ENCODE measurements at places on chromosomes 7 and 10. TPM values are rescaled to one million over a fixed set of nuclear protein-coding genes. Genes with fewer than 3 reads are reported as not detected.

Gene NYAP1
- 1.4 TPM for total RNA-seq

Gene HOXA7
- total RNA-seq: 6.7 TPM

Gene HMX2
- total RNA-seq: not detected

Gene TEX36
- total RNA-seq: not detected

Gene CALML5
- not detected for total RNA-seq

DNA sequence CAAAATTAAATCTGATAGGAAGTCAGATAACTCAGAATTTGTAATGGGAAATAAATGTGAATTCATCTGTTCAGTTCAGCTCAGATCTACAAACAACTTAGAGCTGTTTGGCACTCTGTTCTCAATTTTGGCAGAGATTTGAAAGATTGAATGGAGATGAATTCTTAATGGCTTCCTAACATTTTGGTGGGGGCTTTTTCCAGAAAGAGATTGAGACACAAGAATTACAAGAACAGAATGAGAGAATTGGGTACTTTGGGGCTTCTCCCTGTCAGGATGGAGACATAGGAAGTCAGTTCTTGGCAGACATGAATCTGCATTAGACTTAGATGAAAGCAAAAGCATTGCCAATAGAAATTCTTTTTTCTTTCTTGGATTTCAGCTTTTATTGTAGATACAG is 39.0 kb upstream of the PTPRZ1 start:
- no peak for DNase-seq

- DNase-seq: no peak
Observed at GRCh38 chr7:50492770-50493519, 42.8 kb upstream of the FIGNL1 start.

DNA sequence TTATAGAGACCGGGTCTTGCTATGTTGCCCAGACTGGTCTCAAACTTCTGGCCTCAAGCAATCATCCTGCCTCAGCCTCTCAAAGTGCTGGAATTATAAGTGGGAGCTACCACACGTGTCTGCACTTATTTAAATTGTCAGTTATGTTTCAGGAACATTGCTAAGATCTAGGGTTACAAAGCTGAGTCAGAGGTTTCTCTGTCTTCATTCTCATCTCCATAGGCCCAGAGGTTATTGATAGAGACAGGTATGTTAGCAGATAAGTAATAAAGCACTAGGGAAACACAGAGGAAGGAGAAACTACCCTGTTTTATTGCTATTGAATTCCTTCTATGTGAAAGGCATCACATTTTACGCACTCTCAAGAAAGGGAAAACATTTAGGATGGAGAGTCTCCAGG is 214.1 kb downstream of the REEP3 start:
- DNase-seq: no peak

- no peak for DNase-seq
Observed at GRCh38 chr7:41918597-41918996, 215.7 kb upstream of the INHBA start.

DNA sequence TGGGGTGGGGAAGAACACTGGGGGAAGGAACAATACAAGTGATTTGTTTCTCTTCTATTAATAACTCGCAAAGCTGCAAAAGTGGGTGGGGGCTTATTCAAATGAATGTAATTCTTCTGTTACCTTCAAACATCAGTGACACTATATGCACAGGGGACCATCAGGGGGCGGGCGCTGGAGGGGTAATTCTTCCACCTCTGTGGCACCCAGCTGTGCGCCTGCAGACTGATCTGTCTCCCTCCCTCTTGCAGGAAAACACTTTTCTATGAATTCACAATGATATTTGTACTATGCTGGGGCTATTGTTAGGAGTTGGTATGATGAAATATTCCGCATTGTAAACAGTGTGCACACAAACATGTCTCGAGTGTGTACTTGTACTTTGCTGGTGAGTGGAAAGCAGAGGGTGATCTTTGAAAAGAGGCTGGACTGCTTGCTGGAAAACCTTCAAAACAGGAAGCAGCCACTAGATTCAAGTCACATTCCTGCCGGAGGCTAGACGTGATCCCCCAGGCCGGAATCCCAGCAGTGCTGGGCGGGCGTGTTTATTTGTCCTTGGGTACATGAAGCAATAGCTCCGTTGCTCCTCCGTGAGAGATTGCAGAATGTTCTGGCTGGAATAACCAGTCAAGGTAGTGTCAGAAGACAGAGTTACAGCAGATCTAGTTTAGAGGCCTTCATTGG is 15.8 kb upstream of the BNIP3 start:
- DNase-seq: peak; percentile 87

GRCh38 chr10:29430101-29430500 is 141.2 kb downstream of the LYZL1 start:
- DNase-seq: no peak

DNA sequence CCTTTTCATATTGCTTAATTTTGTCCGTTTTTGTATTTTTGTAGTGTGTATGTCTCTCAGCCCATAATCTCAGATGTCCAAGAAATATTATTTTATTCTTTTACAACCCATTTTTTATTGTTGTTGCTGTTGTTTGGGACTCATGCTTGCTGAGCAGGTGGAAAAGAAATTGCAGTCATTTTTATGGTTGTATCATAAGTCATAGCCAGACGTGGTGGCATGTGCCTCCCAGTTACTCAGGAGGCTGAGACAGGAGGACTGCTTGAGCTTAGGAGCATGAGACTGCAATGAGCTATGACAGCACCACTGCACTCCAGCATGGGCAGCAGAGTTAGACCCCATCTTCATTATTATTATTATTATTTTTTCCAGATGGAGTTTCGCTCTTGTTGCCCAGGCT is 117.8 kb downstream of the EPC1 start:
- no peak for DNase-seq

- DNase-seq: no peak
Observed at GRCh38 chr7:15593382-15593781, 31.6 kb upstream of the AGMO start.

DNA sequence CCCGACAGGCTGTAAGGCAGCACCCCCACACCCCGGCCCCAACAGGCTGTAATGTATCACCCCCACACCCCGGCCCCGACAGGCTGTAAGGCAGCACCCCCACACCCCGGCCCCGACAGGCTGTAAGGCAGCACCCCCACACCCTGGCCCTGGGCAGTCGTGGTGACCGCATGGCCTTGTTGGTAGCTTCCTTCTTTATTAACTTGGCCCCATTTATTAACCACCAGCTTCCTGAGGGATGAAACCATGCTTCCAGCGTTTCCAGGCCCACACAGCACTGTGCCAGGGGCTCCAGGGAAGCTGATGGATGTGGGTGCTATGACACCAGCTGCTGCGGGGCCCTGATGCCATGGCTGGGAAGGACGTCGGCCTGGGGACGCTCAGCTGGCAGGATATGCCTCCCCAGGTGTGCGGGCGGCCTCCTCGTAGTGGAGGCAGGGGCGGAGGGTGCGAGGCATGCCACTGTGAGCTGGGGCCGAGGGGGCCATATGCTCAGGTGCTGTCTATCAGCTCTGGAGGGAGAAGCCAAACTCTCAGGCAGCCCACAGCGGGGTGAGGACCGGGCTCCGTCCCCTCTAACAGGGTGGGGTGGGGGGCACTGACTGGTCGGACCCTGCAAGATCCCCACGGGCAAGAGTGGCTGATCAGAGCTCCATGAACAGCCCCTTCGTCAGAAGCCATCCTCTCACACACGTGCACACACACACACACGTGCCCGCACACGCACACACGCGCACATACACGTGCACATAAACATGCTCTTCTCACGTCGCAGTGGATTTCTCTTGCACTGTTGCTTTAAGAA is 311.0 kb downstream of the PTPRN2 start:
- DNase-seq: peak; percentile 78

- no peak for DNase-seq
Observed at GRCh38 chr7:15005672-15006071, 103.1 kb upstream of the DGKB start.

GRCh38 chr10:69960988-69961880 is 91.4 kb upstream of the MACROH2A2 start:
- DNase-seq: no peak

GRCh38 chr7:133502498-133502897 is 249.6 kb downstream of the EXOC4 start:
- DNase-seq: no peak

GRCh38 chr7:109842386-109842785 is 1248.5 kb upstream of the LRRN3 start:
- DNase-seq: no peak

DNA sequence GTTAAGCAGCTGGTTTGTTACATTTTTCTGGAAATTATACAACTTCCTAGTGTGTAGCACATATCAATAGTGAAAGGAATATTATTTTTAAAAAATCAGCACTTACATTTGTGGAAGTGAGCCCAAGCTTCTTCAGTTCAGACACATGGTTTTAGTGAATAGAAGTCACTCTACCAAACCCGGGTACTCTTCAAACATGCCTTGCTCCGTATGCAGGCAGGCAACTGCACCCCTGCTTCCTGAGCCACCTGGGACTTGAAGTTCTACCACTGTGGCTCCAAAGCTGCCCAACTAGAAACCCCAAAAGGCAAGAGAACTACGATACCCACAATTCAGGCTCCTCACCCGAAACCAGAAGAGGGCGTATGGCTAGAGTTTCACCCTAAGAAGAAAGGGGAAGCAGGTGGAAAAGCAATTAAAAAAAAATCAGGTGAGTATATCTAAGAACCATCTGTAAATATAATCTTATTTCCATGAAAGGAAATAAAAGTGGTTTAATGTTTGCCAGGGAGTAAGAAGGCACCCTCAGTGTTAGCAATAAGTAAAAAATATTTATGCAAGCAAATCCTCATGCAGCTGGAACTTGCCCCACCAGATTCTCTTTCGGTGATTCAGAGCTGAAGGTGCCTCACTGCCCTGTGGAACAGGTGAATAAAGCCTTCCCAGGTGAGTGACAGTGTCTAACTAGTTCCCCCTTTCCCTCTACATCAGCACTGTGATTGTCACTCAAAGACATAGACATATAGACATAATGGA is at the start of gene MACC1:
MACC1 (minus strand) TSS at position 192 of the 756 bp plus-strand sequence. CDS start 55,522 bp downstream, outside the sequence.
- DNase-seq: no peak

DNA sequence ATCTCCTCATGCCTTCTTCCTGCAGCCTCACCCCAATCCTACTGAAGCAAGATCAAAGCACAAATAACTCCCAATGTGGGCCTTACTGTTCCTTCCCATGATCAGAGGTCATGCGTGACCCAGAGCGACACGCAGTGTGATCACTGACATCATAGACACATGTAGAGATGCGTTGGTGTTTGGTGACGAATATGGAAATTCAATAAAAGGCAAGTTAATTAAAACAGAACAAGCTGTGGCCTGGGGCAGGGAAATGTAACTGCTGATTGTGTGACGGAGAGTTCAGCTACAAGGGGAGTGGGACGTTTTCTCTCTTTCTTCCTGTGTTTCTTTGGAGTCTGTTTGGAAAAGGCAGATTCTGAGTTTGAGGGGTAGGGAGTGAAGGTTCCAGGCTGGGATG is 34.8 kb upstream of the CARD11 start:
- DNase-seq: no peak

- no peak for DNase-seq
Observed at GRCh38 chr7:3083350-3083749, 39.7 kb upstream of the CARD11 start.

DNA sequence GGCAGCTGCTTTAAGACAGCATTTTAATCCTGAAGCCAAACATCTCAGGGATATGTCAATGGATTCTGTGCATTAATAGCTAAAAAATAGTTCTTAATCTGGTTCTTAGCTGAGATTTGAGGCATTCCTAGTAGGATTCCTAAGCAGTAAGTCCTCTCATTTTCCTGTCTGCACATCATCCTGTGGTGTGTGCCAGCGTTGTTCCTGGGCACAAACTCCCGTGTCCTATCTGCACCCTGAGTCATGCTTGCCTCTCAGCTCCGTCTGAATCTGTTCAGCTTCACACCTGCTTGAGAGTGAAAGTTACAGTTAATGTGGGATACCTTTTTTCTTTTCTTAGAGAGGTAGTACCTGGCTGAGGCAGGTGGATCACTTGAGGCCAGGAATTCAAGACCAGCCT is 19.5 kb downstream of the BAG3 start:
- no peak for DNase-seq

GRCh38 chr7:24899161-24899560 is 80.8 kb downstream of the OSBPL3 start:
- DNase-seq: no peak

DNA sequence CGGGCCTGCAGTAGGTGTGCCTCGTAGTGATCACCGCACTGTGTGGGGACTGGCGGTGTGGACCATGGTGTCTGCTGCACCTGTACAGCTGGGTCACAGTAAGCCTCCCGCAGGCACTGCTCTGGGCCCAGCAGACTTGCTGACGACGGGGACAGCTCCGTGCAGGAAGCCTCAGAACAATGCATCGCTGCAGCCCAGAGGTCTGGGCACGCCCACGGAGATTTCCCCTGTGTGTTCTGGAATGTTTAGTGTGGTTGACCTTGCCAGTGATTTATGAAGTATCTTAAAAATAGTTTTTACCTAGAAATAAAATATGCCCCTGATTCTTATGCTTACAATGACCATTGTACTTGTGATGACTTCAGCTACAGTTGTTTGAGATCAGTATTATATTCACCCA is 59.1 kb upstream of the ZNF32 start:
- DNase-seq: no peak

DNA sequence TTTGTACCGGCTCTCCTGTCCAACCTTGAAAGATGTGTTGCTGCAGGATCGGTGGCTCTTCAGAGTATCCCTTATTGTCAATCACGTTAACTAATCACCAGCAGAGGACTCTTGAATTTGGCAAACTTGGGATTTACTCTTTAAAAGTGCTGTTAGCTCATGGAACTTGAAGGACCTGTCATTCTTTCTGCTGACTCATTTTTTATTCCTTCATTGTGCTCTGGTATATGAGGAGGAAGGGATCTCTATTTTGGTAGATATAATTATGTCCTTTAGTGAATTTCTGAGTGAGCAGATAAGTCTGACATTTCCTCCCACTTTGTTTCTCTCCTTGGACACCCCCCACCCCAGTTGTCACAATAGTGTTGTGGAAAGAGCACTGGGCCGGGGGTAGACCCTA is 175.1 kb upstream of the HDAC9 start:
- no peak for DNase-seq
